T-cell (primary cell): ENCODE measurements at places on chromosomes 7 and 10. TPM values are rescaled to one million over a fixed set of nuclear protein-coding genes. Genes with fewer than 3 reads are reported as not detected.

The BLNK gene
- 2.8 TPM for total RNA-seq

The DBF4 gene
- total RNA-seq = 26.7 TPM

The RBP3 gene
- not detected for total RNA-seq

The MCM10 gene
- 0.65 TPM for total RNA-seq

The NEURL1 gene
- 0.95 TPM for total RNA-seq

DNA sequence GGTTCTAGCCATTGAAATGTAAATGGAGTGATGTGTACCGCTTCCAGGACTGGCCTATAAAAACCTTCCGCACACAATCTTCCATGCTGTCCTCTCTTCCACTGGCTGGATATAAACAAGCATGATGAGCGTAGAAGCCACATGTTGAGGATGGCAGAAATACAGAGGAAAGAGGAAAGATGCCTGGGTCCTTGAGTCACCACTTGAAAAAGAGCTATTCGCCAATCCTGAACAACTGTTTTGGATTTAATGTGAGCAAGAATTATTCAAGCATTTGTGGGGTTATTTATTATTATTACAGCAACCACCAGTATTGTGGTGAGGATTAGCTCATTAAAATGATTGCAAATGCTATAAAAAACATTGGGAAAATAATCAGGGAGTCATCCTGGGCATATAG, 45.8 kb upstream of the PLXNA4 start:
- H3K27me3 ChIP-seq = no peaks in the 10 kb centered on the region
- H3K4me3 ChIP-seq = no peak overlapping the region
- H3K4me1 ChIP-seq = no peaks in the 10 kb centered on the region
- H3K27ac ChIP-seq = no peak overlapping the region
- no peak for DNase-seq
- no peaks in the 10 kb centered on the region for H3K36me3 ChIP-seq

GRCh38 chr7:151416941-151417315, 7.1 kb upstream of the WDR86 start:
- no peak overlapping the region for H3K27ac ChIP-seq
- H3K36me3 ChIP-seq = no peaks in the 10 kb centered on the region
- no peak overlapping the region for H3K4me3 ChIP-seq
- H3K27me3 ChIP-seq = no peaks in the 10 kb centered on the region
- peaks cover 3% of the 10 kb centered on the region for H3K4me1 ChIP-seq
- DNase-seq = no peak

GRCh38 chr10:21811245-21811585, 192.3 kb downstream of the DNAJC1 start:
- no peaks in the 10 kb centered on the region for H3K27me3 ChIP-seq
- H3K4me1 ChIP-seq = no peaks in the 10 kb centered on the region
- DNase-seq = no peak
- H3K4me3 ChIP-seq = no peak overlapping the region

DNA sequence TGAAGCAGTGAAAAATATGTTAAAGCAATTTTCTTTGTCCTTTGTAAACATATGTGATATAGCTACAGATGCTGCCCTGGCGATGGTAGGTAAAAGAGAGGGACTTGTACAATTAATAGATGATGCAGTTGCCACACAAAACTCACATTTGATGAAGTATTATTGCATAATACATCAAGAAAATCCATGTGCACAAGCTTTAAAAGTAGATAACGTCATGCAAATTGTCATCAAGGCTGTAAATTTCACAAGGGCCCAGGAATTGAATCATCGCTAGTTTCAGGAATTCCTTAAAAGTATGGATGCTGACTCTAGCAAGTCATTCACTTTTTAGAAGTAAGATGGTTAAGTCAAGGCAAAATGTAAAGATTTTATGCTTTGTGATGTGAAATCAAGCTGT, 10.0 kb downstream of the CYP3A5 start:
- H3K36me3 ChIP-seq = no peaks in the 10 kb centered on the region
- no peaks in the 10 kb centered on the region for H3K27me3 ChIP-seq
- no peak overlapping the region for H3K4me3 ChIP-seq
- no peak for DNase-seq
- no peaks in the 10 kb centered on the region for H3K4me1 ChIP-seq

DNA sequence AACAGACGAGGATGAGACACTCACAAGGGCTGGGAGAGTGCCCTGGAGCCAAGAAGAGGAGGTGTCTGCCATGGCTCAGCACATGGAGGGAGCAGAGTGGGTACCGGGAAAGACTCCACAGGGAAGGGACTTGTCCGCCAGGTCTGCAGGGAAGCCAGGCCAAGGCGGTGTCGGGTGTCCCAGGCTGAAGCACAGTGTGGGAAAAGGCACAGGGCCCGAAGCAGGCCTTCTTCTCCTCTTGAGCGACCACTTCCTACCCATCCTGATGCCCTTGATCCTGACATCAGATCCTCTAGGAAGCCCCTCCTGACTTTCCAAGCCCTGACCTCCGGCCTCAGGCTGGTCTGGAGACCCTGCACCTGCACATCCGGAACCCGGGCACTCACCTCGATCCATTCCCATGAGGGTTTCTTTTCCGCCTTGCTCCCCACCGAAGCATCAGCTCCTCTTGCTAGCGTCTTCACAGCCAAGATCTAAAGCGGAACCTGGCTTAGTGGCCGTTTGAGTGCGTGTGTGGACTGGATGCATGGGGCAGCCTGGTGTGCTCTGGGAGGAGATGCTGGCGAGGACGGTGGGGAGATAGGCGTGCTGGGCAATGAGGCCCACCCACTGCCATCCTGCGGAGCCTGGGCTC, 8.5 kb downstream of the CALML3 start:
- no peak for DNase-seq
- no peaks in the 10 kb centered on the region for H3K27me3 ChIP-seq
- H3K4me1 ChIP-seq = no peaks in the 10 kb centered on the region
- H3K4me3 ChIP-seq = no peak overlapping the region
- no peaks in the 10 kb centered on the region for H3K36me3 ChIP-seq

- no peak overlapping the region for H3K27ac ChIP-seq
- no peaks in the 10 kb centered on the region for H3K27me3 ChIP-seq
- no peaks in the 10 kb centered on the region for H3K36me3 ChIP-seq
Measured at GRCh38 chr7:11819271-11819670, 12.7 kb downstream of the THSD7A start.

DNA sequence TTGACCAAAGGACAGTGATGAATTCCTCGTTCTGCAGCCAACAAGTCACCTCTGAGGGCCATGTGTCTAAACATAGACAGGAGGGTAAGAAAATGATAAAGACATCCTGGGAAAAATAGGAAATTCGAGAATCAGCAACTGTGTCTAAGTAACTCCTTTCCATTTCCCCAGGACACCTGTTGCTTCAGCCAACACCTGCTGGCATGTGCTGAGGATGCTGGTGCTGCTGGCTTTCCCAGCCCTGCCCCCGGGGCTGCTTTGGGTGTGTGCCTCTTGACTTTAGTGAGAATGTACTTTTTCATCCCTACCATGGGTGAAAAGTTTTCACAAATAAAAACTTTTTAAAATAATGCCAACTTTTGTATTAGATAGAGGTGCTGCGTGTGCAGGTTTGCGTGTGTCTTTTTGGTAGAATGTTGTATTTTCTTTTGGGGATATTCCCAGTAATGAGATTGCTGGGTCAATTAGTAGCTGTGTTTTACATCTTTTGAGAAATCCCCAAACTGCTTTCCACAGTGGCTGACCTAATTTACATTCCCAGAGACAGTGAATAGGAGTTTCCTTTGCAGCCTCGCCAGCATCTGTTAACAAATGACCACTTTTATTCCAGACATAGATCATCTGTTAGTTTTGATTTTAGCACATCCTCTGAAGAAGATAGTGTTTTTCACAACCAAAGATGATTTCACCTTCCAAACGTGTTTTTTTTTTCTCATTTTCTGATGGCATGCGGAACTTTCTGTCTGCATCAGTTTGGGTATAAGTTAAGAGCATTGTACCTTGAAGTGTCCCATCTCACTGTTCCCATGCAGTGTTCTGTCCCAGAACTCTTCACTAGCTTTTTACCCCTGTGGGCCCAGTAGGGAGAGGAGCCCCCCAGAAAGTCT, 104.2 kb upstream of the ACBD5 start:
- no peaks in the 10 kb centered on the region for H3K36me3 ChIP-seq
- no peaks in the 10 kb centered on the region for H3K4me1 ChIP-seq
- H3K27me3 ChIP-seq = no peaks in the 10 kb centered on the region
- no peak overlapping the region for H3K27ac ChIP-seq

DNA sequence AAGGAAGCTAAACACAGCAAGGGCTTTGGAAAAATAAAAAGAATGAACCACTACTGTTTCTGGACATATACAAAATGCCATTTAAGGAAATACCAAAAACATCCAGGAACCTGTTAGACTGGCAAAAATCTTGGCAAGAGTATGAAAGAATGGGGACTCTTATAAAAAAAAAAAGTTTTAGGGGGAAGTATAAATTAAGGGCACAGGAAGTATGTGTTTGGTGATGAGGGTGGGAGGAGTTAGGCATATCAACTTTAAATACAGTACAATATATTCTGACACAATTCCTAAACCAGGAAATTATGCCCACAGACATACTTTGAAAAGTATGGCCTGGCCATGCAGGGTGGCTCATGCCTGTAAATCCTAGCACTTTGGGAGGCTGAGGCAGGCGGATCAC, 74.2 kb downstream of the WAPL start:
- no peak overlapping the region for H3K4me3 ChIP-seq
- H3K27ac ChIP-seq = no peak overlapping the region
- H3K36me3 ChIP-seq = peaks cover 62% of the 10 kb centered on the region
- DNase-seq = no peak
- peaks cover 7% of the 10 kb centered on the region for H3K4me1 ChIP-seq
- no peaks in the 10 kb centered on the region for H3K27me3 ChIP-seq

DNA sequence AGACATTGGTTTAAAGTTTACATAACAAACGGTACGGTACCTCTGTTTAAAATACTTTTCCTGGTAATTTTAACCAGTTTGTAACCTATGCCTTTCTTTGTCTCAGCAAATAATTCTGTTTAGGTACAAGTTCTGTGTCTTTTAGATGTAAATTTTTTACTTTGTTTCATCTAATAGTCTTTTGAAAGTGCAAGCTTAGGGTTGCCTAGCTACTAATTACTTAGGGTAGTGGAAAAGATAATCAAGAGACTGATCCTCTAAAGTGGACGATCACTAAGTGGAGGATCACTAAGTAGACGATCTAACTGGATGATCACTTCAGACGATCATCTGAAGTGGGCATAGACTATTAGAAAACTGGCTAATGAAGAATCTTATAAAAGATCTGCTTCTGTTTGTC, 16.1 kb upstream of the FKBP9 start:
- peaks cover 7% of the 10 kb centered on the region for H3K27me3 ChIP-seq
- no peaks in the 10 kb centered on the region for H3K36me3 ChIP-seq
- no peaks in the 10 kb centered on the region for H3K4me1 ChIP-seq
- H3K4me3 ChIP-seq = no peak overlapping the region

DNA sequence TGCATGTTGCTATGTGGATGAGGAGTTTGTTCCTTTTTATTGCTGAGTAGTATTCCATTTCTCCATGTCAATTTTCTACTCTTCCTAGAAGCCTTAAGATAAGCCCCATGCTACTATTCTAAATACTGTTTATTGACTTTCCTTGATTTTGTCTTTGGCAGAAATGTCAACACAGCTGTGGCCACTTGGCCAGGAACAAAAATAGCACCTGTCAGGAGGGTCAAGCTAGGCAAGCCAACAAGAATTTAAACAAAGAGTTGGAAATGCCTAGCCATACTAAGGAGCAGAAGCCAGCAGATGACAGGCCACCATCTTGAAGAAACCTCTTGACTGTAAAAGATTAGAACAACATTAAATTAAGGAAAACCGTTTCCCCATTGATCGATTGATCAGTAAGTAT, 34.7 kb downstream of the JAZF1 start:
- no peak overlapping the region for H3K27ac ChIP-seq
- no peaks in the 10 kb centered on the region for H3K4me1 ChIP-seq
- H3K36me3 ChIP-seq = no peaks in the 10 kb centered on the region

GRCh38 chr7:7315851-7316250, 133.5 kb downstream of the C1GALT1 start:
- no peak overlapping the region for H3K4me3 ChIP-seq
- DNase-seq = no peak
- H3K4me1 ChIP-seq = no peaks in the 10 kb centered on the region
- no peaks in the 10 kb centered on the region for H3K27me3 ChIP-seq
- no peaks in the 10 kb centered on the region for H3K36me3 ChIP-seq
- H3K27ac ChIP-seq = no peak overlapping the region

GRCh38 chr10:27889518-27889917, 109.4 kb downstream of the ODAD2 start:
- no peak overlapping the region for H3K27ac ChIP-seq
- no peaks in the 10 kb centered on the region for H3K4me1 ChIP-seq
- DNase-seq = no peak
- no peak overlapping the region for H3K4me3 ChIP-seq

DNA sequence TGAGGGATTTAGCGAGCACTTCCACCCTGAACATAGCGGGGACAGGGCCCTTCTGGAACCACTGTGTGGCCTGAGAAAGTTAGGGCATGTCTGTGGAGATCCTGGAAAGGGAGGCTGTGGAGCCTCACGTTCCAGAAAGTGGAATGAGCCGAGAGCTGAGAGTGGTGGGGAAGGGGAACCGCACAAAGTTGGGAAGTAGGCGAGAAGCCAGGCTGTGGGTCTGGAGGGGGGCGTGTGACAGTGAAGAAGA, 10.4 kb upstream of the PAX2 start:
- H3K27me3 ChIP-seq = peaks cover 93% of the 10 kb centered on the region
- no peak for DNase-seq
- no peaks in the 10 kb centered on the region for H3K36me3 ChIP-seq
- peaks cover 1% of the 10 kb centered on the region for H3K4me1 ChIP-seq
- H3K27ac ChIP-seq = no peak overlapping the region

DNA sequence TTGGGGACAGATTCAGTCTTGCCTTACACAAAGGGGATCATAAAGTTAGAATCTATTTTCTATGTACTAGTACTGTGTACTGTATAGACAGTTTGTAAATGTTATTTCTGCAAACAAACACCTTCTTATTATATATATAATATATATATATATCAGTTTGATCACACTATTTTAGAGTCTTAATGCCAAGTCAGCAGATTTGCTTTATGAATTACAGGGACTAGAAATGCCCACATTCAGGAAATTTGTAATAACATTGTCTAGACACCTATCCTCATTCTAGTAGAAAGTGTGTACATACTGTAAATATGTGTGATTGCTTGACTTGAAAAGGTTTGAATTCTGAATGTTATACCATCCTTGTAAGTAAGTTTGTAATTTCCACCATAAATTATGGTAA, 111.2 kb downstream of the NSUN6 start:
- no peaks in the 10 kb centered on the region for H3K4me1 ChIP-seq
- no peak overlapping the region for H3K4me3 ChIP-seq
- peaks cover 38% of the 10 kb centered on the region for H3K36me3 ChIP-seq

GRCh38 chr10:84587789-84588188, 259.4 kb downstream of the CCSER2 start:
- no peak for DNase-seq
- peaks cover 20% of the 10 kb centered on the region for H3K27me3 ChIP-seq
- H3K4me3 ChIP-seq = no peak overlapping the region
- no peaks in the 10 kb centered on the region for H3K36me3 ChIP-seq

GRCh38 chr10:88293073-88293472, 290.0 kb downstream of the RNLS start:
- no peaks in the 10 kb centered on the region for H3K27me3 ChIP-seq
- H3K4me3 ChIP-seq = no peak overlapping the region
- H3K4me1 ChIP-seq = no peaks in the 10 kb centered on the region
- no peak for DNase-seq
- no peak overlapping the region for H3K27ac ChIP-seq
